Stomach (tissue), 19 donors: ENCODE measurements at places on chromosomes 16 and 17. TPM values are rescaled to one million over a fixed set of nuclear protein-coding genes. Genes with fewer than 3 reads are reported as not detected.

DNA sequence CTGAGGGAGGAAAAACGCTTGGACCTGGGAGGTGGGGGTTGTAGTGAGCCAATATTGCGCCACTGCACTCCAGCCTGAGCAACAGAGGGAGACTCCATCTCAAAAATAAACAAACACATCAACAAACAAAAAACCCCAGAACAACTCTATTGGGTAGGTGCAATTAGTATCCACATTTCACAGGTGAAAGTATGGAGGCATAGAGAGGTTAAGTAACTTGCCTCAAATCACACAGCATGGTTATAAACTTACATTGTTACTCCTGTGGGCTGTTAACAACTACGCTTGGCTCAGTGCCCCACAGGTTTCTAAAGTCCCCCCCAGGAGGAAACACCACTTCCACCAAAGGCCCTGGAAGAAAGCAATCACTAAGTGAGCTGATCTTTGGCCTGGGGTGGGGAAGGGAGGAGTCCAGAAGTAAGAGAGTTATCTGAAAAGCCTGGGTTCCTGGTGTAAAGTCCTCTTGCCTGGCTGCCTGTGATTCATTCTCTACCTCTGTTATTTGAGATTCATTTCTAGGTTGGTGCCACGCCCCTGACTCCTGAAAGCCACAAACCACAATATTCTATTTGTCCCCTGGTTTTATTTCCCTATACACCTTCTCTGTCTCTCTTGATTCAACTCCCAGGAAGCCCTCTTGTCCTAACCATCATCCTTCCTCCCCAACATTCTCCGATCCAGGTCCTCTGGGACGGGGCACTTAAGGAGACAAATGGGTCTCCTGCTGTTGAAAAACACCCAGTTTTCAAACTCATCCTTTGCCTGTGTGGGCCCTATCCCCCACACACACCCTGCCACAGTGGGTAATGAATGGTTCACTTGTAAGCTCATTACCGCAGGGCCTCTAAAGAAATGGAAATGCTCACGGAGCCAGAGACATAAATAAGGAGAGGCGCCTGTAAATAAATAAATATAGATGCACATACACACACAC, 195.4 kb downstream of the XYLT1 start:
- no peaks in the 10 kb centered on the region for H3K36me3 ChIP-seq
- peaks cover 50% of the 10 kb centered on the region for H3K4me1 ChIP-seq
- H3K4me3 ChIP-seq: no peak overlapping the region

DNA sequence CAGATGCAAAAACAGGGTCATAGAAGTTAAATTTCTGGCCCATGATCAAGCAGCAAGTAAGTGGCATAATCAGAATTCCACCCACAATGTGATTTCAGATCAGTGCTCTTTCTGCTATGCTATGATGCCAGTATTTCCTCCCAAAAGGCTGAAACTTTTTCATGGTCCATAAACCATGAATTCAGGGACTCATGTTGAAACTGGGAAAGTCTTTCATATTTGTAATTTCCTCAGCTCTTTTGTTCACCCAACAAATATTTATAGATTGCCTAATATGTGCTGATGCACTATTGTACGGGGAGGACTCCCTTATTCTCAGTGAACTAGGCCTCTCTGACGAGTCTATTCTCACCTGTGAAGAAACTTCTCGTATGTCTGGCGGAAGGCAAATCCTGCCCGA, 156.3 kb downstream of the MYO1D start:
- no peaks in the 10 kb centered on the region for H3K27me3 ChIP-seq
- no peaks in the 10 kb centered on the region for H3K4me1 ChIP-seq
- peaks cover 26% of the 10 kb centered on the region for H3K36me3 ChIP-seq
- H3K4me3 ChIP-seq: no peak overlapping the region
- no peak for DNase-seq
- no peak overlapping the region for H3K27ac ChIP-seq

DNA sequence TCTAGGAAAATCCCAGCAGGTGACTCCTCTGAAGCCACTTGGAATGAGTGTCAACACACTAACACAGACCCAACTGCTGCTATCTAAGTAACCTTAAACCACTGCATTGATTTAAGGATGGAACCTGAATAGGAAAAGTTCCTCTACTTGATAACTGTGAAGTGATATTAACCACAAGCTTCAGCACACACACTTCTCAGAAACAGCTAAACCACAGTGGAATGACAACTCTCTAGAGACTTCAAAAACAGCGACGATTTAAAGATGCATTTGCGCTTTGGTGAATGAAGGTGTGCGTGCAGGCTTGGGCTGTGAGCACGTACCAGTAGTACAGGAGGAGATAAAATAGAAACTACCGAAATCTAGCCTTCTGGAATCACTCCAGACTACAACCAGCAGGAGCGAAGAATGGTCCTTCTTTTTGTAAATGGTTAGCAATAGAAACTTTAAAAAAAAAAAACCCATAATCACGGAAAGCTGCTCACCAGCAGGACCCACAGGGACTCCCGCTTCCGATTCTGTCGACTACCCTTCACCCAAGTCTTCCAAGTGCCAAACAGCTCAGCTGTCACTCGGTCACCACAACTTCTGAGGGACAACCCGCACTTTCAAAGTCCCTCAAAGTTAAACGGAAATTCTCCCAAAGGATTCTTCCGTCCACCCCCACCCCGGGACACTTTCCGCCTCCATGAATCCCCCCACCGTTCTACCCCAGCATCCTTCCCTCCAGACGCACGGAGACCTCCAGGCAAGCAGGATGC, 137.7 kb upstream of the CORO6 start:
- H3K27ac ChIP-seq: peak overlapping the region; percentile 78
- H3K36me3 ChIP-seq: peaks cover 11% of the 10 kb centered on the region
- no peaks in the 10 kb centered on the region for H3K27me3 ChIP-seq
- DNase-seq: no peak
- peaks cover 48% of the 10 kb centered on the region for H3K4me1 ChIP-seq

ENPP7 gene
- not detected for total RNA-seq

- H3K27me3 ChIP-seq: no peaks in the 10 kb centered on the region
- H3K27ac ChIP-seq: peak overlapping the region; percentile 87
- peaks cover 61% of the 10 kb centered on the region for H3K4me1 ChIP-seq
- H3K36me3 ChIP-seq: peaks cover 20% of the 10 kb centered on the region
- peak; percentile 96 for DNase-seq
- peak overlapping the region; percentile 6 for H3K4me3 ChIP-seq
These were observed 117.4 kb downstream of the HIC1 start for GRCh38 chr17:2172077-2172851.

- DNase-seq: peak; percentile 62
- no peaks in the 10 kb centered on the region for H3K36me3 ChIP-seq
- no peak overlapping the region for H3K27ac ChIP-seq
These were observed 4.3 kb downstream of the C16orf74 start for GRCh38 chr16:85746460-85747215.

DNA sequence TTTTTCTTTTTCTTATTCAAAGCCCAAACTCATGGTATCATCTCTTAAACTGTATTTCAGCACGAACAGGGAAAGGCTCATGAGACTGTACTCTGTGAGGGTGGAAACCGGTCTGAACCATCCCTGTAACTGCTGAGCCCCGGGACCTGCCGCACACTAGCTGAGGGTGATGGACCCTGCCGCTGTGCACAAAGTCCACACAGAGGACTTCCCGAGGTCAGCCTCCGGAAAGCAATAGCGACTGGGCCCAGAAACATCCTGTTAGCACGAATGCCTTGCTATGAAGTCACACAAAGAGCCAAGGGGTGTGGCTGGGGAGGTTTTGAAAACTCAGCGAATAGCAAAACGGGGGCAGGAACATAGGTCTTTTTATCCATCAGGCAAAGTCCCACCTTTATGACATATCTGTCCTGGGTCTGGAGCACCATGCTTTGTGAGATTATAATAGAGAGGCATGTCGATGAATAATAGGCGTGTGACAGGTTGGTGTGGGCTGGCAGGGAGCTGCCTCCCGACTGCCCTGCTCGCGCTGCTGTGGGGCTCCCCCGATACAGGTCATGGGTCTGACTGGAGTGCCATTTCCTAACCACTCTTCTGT, 33.4 kb downstream of the CDK5R1 start:
- H3K27ac ChIP-seq: peak overlapping the region; percentile 4
- DNase-seq: peak; percentile 30
- peaks cover 13% of the 10 kb centered on the region for H3K4me1 ChIP-seq
- no peaks in the 10 kb centered on the region for H3K36me3 ChIP-seq
- no peaks in the 10 kb centered on the region for H3K27me3 ChIP-seq
- H3K4me3 ChIP-seq: peak overlapping the region; percentile 55

NACA2 gene
- not detected for total RNA-seq

SLC5A11 gene
- total RNA-seq: not detected

DNA sequence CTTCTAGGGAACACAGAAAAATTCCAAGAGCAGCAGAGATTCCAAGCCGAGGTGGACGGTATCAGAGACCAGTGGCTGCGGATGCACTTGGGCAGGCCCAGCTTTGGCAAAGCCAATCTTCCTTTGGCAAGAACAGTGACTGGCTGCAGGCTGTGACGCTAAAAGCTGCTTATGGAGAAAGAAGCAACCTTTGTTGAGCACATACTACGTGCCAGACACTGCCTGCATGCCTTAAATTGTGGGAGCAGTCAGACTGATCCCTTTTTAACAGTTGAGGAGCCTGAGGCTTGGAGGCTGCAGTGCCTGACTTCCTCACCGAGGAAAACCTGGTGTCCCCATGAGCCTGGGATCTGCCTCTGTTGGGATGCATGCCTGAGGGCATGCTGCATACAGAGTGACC, 69.0 kb upstream of the AMZ2 start:
- H3K4me1 ChIP-seq: no peaks in the 10 kb centered on the region
- H3K27ac ChIP-seq: no peak overlapping the region
- no peaks in the 10 kb centered on the region for H3K27me3 ChIP-seq
- H3K4me3 ChIP-seq: no peak overlapping the region
- no peak for DNase-seq

GRCh38 chr17:81924557-81925532, 2.7 kb downstream of the MAFG start:
- peak overlapping the region; percentile 99 for H3K27ac ChIP-seq
- H3K27me3 ChIP-seq: no peaks in the 10 kb centered on the region
- H3K36me3 ChIP-seq: peaks cover 28% of the 10 kb centered on the region
- no peak overlapping the region for H3K4me3 ChIP-seq
- H3K4me1 ChIP-seq: peaks cover 75% of the 10 kb centered on the region

TMIGD1 gene
- not detected for total RNA-seq

MCRIP1 gene
- 88.1 TPM for total RNA-seq

LITAFD gene
- not detected for total RNA-seq

HOXB3 gene
- total RNA-seq: 6.1 TPM

MYH13 gene
- 2.6 TPM for total RNA-seq

GRCh38 chr17:77755410-77755963, 203.0 kb upstream of the TNRC6C start:
- no peaks in the 10 kb centered on the region for H3K4me1 ChIP-seq
- no peaks in the 10 kb centered on the region for H3K36me3 ChIP-seq
- no peak for DNase-seq
- no peak overlapping the region for H3K27ac ChIP-seq

DNA sequence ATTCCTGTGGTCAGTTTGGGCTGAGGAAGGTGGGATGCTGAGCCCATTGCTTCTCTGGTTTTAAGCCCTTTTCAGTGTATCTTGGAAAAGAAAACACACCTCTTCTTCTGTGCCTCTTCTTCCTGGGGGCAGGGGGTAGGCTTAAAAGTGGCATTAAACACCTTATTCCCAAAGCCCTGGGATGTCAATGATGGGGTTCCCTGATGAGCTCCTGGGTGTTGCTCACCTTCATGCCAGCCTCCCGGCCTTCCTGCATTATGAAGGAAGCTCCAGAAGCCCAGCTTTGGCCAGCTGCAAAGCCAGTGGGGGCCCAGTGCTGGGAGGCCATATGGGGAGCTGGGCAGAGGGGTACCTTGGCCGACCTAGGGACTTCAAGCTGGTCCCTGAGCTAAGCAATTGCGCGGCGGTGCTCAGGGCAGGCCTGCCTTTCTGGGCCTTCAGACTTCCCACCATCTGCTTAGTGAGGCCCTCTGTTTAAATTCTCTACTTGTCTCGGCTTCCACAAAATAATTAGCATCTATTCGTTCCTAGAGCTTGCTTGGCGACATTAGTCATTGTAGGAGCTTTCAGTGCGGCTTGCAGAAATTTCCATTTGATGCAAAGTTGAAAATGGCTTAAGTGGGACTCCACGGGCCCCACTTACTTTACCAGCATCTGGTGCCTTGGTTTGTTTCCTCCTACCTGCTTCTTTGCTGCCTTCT, 121.7 kb upstream of the NLRP1 start:
- H3K27ac ChIP-seq: no peak overlapping the region
- H3K27me3 ChIP-seq: no peaks in the 10 kb centered on the region
- no peaks in the 10 kb centered on the region for H3K4me1 ChIP-seq

DNA sequence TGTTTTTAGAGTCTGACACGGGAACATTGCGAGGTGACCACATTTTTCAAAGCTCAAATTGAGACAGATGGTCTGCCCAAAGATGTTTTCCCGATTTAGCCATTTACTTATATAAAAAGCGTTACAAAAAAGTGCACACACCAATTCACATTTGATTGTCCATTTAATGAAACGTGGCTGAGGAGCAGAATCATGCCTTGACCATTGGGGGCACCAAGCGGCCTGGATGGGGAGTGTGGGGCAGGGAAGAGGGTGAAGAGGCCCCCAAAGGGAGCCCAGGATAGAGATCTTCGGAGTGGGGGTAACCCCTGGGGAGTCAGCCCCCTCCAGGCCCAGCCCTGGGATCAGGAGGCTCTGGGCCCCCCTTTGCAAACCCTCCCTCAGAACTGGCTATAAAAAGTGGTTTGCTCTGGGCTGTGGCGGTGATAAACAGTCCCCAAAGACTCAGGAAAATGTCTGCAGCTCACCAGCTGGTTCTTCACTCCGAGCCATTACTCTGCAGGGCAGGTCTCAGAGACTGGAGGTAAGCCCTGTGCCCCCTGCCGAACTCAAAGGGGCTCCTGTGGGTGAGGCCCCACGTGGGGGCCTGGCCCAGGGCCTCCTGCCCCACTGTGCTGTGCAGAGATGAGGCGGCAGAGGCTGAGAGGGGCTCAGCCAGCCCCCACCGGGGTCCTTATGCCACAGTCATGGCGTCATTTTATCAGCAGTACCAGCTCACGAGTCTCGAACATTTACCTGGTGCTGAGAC, 105.9 kb upstream of the SEC14L1 start:
- peaks cover 67% of the 10 kb centered on the region for H3K27me3 ChIP-seq
- DNase-seq: no peak
- no peak overlapping the region for H3K27ac ChIP-seq
- H3K36me3 ChIP-seq: no peaks in the 10 kb centered on the region

- DNase-seq: peak; percentile 47
- H3K4me1 ChIP-seq: peaks cover 99% of the 10 kb centered on the region
- peak overlapping the region; percentile 92 for H3K27ac ChIP-seq
- peaks cover 9% of the 10 kb centered on the region for H3K36me3 ChIP-seq
- H3K4me3 ChIP-seq: no peak overlapping the region
These were observed 24.1 kb downstream of the HMOX2 start for GRCh38 chr16:4500272-4500671.

DNA sequence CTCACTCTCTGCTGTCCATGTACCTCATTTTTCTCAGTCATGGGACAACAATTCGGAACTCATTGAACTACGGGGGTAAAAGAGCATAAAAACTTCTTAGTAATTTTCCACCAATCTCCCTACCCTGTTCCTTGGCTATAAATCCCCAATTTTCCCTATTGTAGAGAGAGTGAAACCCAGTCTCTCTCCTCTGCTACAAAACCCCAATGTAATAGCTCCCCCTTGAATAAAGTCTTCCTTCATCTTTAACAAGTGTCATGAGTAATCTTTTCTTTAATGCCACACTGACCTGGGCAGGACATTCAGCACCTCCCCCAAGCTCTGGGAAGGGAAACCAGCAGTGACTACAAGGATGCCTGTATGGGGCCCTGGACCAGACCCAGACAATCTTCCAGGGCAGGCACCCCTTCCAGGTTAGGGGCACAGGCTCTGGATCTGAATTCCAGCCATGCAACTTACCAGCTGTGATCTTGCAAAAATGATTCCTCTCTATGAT, 10.2 kb upstream of the EIF1 start:
- no peak for DNase-seq
- H3K4me1 ChIP-seq: peaks cover 44% of the 10 kb centered on the region
- H3K36me3 ChIP-seq: no peaks in the 10 kb centered on the region
- no peaks in the 10 kb centered on the region for H3K27me3 ChIP-seq
- peak overlapping the region; percentile 49 for H3K27ac ChIP-seq
- peak overlapping the region; percentile 33 for H3K4me3 ChIP-seq
